Activated CD4-positive, alpha-beta T cell treated with anti-CD3 and anti-CD28 coated beads, Interleukin-2, amount 10 ng/mL, durations not matched to agents 7 days and 5 days (primary cell): ENCODE measurements at places on chromosomes 12 and 14. TPM values are rescaled to one million over a fixed set of nuclear protein-coding genes. Genes with fewer than 3 reads are reported as not detected.

DNA sequence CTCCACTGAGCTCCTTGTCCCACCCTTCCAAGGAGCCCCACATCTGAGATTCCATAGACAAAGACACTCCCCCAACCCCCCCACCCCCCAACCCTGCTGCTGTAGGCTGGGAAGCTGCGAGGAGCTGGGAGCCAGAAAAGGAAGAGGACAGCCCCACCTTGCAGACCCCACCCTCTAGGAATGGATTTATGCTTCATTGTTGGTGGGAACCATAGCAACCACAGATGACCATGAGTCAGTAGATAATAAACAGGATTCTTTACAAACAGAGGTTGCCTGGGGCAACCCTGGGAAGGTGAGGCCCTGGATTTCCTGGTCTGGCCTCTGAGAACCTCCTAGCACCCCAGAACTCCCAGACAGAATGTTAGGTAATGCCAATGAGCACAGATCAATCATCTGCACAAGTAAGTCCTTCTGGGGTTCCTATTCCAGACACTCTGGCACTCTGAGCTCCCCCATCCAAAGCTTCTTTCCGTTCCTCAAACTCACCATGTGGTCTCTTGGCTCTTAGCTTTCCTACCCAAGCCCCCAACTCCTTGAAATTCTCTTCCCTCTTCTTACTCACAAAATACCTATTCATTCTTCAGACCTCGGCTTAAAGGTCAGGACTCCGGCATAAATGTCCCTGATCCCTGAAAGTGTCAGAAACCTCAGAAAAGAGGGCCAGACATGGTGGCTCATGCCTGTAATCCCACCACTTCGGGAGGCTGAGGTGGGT lies 15.2 kb upstream of the PLEKHG6 start:
- no peak for DNase-seq

DNA sequence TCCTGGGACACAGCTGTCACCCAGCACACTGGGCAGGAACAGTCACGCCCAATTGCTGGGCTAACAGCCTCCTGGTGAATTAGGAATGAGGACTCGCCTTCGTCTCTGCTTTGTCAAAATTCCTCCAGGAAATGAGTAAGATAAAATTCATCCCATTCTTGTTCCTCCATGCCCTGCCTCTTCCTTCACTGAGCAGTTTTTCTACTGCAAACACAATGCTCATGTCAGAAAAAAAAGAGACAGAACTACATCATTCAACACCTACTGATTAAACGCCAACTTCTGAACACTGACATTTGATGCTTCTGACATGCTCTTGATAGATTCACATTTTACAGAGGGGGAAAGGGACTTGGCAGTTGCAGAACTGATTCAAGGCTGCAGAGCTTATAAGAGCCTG lies 37.5 kb upstream of the DTX1 start:
- no peak for DNase-seq

- no peak for DNase-seq
These were observed 14.3 kb upstream of the CORO1C start for GRCh38 chr12:108745641-108746040.

DNA sequence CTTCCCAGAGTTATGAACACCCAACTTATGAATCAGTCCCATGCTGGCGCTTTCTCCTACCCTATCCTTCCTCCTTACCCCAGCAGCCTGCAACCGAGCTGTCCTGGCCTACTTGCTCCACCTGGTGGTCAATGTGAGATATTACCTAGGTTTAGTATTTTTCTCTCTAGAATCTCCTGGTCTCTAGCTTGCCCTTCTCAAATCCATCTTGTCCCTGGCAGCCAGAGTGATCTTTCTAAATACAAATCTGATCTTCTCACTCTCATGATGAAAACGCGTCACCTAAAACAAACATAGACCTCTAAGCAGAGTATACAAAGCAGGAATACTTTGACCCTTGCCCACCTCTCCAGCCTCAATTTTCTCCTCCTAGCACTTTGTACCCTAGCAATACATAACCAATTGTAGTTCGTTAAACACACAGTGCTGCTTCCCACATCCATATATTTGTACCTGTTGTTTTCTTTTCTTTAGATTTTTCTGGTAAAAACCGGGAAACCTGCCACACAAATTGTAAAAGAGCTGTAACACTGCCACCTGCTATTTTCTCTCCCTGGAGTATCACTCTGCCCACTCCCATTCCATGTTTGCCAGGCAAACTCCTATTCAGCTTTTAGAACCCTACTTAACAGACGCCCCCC lies 20.0 kb upstream of the TCP11L2 start:
- peak; percentile 61 for DNase-seq

GRCh38 chr12:111664499-111664898 lies 21.3 kb downstream of the BRAP start:
- no peak for DNase-seq

LBHD2 gene
- not detected for total RNA-seq

IFNG-AS1 gene
- not detected for total RNA-seq

NDRG2 gene
- 11.0 TPM for total RNA-seq

DHRS4 gene
- total RNA-seq: 31.3 TPM

ALDH2 gene
- total RNA-seq: 0.27 TPM

OVCH1 gene
- not detected for total RNA-seq

CLEC1A gene
- not detected for total RNA-seq

MGST1 gene
- total RNA-seq: not detected

ITGB7 gene
- 702 TPM for total RNA-seq

FGF23 gene
- not detected for total RNA-seq

HPD gene
- total RNA-seq: not detected

KRT85 gene
- not detected for total RNA-seq
